BE2C (cell line): ENCODE measurements at places on chromosomes 2 and 18.

GRCh38 chr2:158600155-158600802 lies 143.5 kb downstream of the PKP4 start:
- no peak for DNase-seq

DNA sequence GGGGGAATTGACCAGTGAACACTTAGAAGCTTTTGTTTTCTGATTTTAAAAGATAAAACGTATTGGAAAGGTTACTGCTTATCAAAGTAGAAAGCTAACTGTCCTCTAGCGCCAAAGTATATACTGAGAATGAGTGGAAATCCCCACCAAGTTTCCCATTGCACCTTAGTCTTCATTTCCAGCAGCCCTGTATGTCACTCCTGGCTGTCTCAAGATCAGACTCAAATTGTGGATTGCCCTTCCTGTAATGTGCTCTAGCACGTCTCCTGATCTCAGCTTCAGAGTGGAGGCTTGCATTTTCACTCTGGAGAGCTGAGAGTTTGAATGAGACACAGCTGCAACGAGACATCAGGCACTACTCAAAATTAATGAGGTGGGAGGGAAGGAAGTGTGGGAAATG lies 26.6 kb downstream of the MFF start:
- DNase-seq = no peak

DNA sequence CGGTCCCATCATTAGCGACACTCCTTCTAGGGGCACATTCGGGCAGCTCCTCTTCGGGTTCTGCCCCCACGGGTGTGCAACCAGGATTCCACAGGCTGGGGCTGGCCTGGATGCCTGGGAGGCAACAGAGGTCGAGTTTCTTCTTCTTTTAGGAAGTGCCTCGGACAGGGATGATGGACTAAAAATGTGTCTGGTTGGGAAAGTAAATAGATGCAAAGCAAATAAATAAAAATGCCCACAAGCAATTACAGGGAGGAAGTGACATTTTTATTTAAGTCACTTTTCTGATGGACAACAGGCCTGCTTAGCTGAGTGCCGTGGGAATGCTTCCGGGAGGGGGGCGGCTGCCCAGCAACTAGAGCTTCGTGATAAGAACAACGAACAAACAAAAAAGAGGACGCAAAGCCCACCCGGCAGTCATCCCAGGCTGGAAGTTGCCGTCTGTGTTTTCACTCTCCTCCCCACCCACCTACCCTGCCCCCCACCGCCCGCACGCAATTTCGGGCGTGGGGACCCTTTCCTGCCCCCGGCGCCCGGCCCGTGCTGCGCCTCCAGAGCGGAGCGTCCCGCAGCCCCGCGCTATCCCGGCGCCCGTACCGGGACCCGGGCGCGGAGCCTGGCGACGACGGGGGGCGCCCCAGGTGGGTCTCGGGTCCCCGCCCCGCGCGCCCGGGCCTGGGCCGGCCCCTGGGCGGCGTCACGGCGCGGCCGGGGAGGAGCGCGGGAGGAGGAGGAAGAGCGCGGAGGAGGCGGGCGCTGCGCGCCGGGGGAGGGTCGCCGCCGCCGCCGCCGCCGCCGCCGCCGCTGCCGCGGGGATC lies 412 bp upstream of the NCK2 start:
- DNase-seq = peak; percentile 55

GRCh38 chr2:121558329-121558728 lies 27.6 kb downstream of the RNU4ATAC start:
- DNase-seq = no peak

DNA sequence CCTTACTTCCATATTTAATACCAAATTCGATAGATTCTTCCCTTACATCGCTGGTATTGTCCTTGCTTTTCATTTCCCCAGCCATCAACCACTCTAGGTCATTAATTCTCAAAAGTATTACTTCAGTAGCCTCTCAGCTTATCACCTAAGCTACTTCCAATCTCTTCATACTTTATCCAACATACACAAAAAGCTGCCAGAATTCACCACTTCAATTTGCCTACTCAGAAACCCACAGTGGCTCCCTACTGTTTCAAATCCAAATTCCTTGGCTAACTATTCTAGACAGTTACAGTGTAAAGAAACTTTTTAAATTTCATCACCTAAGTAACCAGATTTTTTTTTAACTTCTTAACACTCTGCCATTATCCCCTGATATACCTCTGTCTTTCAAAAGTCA lies 4.7 kb downstream of the SLC25A12 start:
- no peak for DNase-seq

DNA sequence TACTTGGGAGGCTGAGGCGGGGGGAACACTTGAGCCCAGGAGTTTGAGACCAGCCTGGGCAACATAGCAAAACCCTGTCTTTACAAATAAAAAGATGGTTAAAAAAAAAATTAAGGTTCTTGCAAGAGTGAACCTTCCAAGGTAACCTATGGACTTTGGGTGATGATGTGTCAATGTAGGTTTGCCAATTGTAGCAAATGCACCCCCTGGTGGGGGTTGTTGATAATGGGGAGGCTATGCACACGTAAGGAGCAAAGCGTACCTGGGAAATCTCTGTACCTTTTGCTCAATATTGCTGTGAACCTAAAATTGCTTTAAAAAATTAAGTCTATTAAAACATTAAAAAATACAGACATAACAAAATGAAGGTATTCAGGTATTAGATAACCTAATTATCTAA lies 70.4 kb downstream of the CWC22 start:
- DNase-seq = peak; percentile 32

DNA sequence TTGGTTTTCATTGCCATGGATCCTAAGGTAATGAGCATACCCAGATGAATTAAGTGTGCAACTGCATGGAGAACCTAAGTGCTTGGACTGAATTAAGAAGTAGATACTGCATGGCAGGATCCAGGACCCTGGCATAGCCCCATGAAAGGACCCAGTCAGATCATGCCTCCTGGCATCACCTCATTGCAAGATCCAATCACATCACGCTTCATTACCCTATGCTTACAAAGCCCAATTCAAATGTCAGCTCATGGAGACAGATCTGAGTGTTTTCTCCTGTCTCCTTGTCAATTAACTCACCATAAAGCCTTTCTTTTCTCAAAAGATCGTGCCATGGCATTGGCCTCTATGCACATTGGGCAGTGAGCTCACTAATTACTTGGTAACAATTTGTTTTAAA lies 519.8 kb upstream of the ZNF804A start:
- no peak for DNase-seq

DNA sequence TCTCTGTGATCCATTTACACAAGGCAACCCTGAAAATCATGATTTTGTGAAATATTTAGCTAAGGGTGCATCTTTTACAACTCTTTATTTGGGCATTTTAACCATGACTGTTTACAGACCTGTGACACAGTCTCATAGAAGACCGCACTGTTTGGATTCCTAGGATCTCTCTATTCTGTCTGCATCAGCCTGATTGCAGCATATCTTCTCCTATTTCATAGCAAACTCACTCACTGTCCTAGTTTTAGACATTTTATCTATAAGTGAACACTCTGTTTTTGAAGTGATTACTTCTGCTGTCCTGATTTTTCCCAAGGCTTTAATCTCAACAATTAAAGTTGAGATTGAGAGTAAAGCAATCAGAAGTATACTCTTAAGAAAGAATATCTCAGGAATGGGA lies 56.2 kb downstream of the CAVIN2 start:
- no peak for DNase-seq

DNA sequence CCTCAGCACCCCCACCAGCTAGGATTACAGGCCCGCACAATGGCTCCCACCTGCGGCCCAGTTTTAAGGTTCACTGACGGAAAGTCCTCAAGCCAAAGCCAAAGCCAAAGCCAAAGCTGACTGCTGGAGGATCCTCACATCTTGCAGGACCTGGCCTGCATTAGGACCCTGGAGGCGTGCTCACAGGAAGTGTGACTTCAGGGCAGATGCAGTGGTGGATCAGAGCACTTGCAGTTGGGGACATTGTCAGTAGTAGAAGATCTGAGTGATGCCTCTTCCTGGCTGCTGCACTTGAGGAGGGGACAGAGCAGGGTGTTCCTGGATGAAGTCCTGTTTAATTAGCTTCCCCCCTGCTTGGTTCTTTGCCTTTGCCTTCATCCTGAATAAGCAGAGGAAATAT lies 69.0 kb upstream of the ALPP start:
- no peak for DNase-seq

DNA sequence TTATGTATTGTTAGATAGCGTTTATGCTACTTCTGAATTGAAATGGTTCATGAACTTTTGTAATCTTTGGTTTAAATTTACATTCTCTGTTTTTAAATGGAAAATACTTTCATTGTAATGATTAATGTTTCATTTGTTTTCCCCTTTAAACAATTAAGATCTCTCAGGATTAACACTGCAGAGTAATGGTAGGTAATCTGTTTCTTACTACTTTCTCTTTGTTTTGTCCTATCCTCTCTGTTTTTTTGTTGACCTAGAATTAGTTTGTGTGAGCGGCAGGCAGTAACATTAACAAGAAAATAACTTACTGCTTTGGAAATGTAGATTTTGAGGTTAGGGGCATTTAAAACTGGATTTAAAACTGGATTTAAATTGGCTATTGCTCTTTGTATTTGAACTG lies 19.1 kb downstream of the SMAD4 start:
- DNase-seq = no peak

GRCh38 chr2:122239440-122239839 lies 484.0 kb downstream of the TSN start:
- DNase-seq = no peak

DNA sequence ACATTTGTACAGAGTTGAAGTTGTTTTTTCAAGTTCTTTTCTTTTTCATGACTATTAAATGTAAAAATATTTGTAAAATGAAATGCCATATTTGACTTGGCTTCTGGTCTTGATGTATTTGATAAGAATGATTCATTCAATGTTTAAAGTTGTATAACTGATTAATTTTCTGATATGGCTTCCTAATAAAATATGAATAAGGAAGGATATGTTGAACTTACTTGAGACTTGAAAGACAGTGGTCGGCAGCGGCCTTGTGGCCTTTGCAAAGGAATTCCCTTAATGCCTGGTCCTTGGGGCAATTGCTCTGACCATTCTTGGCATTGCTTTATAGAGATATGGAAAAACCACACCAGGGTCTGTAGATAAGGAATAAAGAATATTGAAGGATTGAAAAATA lies 25.9 kb upstream of the TMEM87B start:
- DNase-seq = no peak

- DNase-seq = no peak
These were observed 29.7 kb upstream of the CASP10 start for GRCh38 chr2:201152999-201153815.

GRCh38 chr2:182522405-182522896 lies 95.6 kb upstream of the PDE1A start:
- no peak for DNase-seq

DNA sequence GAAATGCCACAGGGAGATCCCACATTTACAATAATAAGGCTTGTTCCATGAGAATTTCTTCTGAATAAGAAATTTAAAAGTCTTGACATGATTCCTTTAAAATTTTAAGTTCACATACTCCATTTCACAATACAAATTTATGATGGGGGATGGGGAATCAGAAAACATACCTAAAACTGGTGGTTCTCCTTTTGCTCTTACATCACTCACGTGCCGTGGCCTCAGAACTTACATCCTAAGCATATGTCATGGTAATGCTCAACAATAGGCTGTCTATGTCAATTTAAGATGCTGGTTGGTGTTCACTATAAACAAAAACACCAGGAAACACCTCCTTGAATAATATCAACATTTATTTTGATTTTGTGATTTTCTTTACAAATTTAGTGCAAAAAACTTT lies 12.8 kb downstream of the UPP2 start:
- no peak for DNase-seq

- DNase-seq = no peak
These were observed 51.4 kb upstream of the ACYP2 start for GRCh38 chr2:54063967-54064535.

- no peak for DNase-seq
These were observed at the start of gene MALL for GRCh38 chr2:110115291-110116032. TSS of gene MALL (minus strand) at chr2:110115822. CDS start at chr2:110115792, 30 bp downstream.
